NCI-H1436 treated with DMSO at 0.1 percent for 48 hours (cell line): ENCODE measurements at places on chromosomes 7 and 10.
A peak's percentile ranks its signal among the peaks of the same experiment; 100 is the strongest.

- DNase-seq: no peak
Measured at GRCh38 chr7:27688646-27689045, 26.0 kb upstream of the HIBADH start.

DNA sequence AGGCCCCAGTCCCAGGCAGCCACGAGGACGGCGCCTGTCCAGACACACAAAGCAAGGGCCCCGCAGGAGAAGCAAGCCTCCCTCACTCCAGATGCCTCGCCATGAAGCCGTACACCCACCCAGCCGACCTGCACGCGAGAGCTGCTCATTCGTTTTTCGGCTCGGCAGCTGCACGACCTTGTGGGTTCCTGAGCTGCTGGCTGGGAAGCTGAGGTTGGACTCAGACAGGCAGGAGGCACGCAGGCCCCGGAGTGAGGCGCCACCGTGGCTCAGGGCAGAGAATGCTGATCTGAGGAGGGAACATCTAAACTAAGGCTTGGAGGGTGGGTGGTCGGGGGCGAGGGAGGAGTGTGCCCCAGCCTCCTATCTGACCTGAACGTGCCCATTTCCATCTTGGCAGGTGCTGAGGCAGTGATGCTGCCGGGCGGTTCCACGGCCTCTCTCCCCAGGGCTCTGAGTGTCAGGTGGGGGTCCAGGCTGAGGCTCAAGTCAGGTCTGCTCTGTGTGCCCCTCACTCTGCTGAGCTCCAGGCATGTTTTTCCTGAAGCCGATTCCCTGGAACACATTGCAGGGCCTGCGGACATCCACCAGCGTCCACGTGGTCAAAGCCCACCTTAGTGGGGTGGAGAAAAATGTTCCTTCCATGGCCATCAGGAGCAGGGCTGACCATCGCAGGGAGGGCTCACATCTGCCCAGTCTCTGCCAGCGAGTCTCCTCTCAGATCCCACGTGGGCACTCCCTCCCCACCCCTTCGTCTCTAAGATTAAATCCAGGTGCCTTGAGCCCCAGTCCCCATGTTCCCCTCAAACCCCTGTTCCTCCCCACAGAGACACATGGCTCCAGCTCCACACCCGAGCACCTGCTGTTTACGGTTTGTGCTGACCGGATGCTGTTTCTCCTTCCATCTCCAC, 28.1 kb upstream of the FAM20C start:
- DNase-seq: no peak

DNA sequence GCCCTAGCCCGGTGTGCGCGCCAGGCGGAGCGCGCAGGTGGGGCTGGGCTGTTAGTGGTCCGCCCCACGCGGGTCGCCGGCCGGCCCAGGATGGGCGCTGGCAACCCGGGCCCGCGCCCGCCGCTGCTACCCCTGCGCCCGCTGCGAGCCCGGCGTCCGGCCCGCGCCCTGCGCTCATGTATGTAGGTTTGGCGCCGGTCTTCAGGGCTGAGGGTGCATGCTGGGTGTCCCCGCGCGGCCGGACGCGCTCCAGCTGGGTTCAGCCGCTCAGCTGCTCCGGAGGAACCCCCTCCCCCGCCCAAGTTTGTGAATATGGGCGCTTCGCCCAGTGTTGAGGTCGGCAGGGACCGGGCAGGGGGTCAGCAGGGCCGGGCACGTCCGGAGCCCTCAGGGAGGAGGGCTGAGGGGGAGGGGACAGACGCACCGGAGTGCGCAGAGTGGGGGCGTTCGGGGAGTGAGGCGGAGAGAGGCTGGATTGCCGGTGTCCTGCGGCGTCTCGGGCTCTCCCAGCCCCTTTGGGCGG, 559 bp downstream of the VWC2 start:
- no peak for DNase-seq

GRCh38 chr7:36658335-36659171, 65.7 kb downstream of the AOAH start:
- no peak for DNase-seq

DNA sequence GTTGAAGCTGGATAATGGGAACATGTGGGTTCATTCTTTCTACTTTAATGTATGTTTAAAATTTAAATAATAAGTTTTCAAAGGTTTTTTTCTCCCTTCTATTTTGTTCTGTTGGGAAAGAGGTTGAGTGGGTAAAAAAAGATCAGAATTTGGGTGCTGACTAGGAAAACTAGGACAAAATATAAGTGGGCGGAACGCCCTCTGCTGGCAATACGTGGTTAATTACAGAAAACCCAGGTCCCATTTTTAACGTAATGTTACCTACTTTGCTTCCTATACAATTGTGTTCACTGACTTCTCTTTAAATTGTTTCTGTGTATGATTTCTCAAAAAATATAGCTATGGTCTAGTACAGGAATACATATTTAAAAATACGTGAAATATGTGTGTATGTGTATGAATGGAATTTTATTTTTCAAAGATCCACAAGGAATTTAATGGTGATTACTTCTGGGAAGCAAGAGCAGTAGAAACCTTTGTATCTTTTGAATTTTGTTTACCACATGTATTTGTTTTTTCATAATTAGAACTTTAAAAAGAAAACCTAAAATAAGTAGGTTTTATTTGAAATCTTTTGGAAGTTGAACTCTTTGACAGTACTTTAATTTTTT, 8.7 kb downstream of the ECD start:
- peak; percentile 9 for DNase-seq

GRCh38 chr10:17113346-17113745, 16.3 kb downstream of the CUBN start:
- no peak for DNase-seq

DNA sequence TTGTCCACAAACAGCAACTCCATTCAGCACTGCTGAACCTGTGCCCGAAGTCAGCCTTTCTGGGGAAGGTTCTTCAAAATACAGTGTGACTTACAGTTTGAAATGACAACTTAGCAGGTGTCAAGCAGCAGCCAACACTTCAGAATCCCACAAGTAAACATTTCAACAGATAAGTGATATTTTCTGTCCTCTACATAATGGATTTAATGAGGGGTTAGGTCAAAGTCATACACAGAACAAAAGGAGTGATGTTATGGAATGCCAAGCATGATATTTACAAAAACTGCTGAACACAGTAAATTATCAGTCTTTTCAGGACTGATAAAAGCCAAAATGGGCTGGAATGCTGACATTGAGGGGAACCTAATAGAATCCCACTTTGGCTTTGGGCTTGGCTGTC, 77.6 kb upstream of the JAZF1 start:
- DNase-seq: no peak

DNA sequence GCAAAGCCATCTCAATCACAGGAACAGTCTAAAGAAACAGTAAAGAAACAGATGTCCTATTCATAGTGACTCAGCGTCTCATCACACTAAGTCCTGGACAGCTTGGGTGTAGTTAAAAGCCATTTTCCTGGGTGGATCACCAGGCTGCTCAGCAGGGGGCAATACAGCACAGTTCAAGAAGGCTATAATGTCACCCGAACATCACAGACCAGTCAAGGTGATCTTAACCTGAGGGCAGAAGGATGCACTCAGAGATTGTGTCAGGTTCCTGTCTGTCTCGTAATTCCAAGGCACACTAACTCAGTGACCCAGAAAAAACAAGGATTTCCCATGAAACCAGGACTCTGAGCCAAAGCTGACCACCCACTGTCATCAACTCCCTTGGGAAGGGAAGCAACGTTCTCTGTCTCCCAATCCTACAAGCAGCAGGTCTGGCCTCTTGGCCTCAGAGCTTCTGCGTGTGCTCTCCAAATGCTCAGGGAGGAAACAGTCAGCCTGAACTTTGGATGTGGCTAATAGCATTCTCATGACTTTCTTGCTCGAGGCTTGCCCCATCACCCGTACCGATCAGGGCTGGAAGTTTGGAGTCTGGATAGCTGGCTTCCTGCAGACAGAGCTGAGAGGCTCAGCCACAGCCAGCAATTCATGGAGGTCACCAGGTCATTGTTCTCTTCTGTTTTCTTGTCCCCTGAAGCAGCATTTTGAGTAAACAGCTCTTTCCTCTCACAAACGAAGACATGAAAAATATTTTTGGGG, 90.4 kb upstream of the FAM171A1 start:
- DNase-seq: no peak

- no peak for DNase-seq
Measured at GRCh38 chr7:91898240-91898992, 17.9 kb upstream of the MTERF1 start.

- DNase-seq: no peak
Measured at GRCh38 chr10:112481602-112482001, 34.6 kb downstream of the VTI1A start.

DNA sequence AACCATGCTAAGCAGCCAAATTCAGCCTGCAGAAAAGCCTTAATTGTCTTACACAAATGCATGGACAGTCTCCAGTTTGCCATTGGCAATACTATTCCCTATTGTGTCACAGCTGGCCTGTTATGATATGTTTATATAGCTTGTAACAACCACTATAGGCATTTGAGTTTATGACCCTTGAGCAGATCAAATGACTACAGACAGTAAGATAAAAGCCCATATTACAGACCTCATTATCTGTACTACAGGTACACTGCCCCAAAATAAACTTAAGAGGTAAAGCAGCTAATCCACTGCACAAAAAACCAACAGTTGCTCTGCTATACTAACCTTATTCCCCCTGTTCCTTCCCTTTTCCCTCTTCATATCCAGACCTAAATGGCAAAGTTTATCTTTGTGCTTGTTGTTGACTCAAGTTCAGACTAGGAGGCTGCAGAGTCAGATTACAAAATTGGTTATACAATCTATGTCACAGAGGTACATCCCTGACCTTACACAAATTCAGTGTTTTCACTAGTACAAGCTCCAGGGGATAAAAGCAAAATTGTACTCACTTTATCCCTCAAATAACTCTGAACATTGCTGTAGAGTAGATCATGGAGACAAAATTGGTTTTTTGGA, 218.4 kb downstream of the GRM8 start:
- no peak for DNase-seq

GRCh38 chr10:103021150-103021899, 103.2 kb downstream of the CNNM2 start:
- DNase-seq: no peak

GRCh38 chr10:88195841-88196240, 332.4 kb downstream of the PTEN start:
- no peak for DNase-seq

- no peak for DNase-seq
Measured at GRCh38 chr10:79418886-79419595, 26.4 kb downstream of the ZCCHC24 start.

- DNase-seq: no peak
Measured at GRCh38 chr10:24039897-24040296, 169.0 kb upstream of the KIAA1217 start.

GRCh38 chr7:80411621-80412020, 100.2 kb downstream of the GNAT3 start:
- DNase-seq: no peak

GRCh38 chr10:126124668-126125349, 228.4 kb downstream of the FANK1 start:
- DNase-seq: no peak

GRCh38 chr7:30740417-30741181, 11.3 kb upstream of the INMT start:
- DNase-seq: no peak

DNA sequence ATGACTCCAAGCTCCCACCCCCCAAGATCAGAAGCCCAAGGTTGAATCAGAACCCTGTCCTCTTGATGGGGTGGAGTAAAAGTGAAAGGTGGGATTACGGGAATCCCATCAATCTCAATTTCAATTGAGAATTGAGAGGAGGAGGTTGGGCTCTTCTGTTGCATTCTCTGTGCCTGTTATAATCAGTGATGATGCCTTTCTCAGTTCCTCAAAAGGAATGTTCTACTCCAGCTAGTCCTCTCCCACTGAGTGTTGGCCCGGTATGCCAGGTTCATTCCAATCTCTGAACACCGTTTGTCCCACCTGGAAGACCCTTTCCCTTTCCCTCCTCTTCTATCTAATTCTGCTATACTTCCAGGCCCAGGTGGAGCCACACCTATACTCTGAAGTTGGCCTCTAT, 17.2 kb upstream of the XPNPEP1 start:
- DNase-seq: no peak

DNA sequence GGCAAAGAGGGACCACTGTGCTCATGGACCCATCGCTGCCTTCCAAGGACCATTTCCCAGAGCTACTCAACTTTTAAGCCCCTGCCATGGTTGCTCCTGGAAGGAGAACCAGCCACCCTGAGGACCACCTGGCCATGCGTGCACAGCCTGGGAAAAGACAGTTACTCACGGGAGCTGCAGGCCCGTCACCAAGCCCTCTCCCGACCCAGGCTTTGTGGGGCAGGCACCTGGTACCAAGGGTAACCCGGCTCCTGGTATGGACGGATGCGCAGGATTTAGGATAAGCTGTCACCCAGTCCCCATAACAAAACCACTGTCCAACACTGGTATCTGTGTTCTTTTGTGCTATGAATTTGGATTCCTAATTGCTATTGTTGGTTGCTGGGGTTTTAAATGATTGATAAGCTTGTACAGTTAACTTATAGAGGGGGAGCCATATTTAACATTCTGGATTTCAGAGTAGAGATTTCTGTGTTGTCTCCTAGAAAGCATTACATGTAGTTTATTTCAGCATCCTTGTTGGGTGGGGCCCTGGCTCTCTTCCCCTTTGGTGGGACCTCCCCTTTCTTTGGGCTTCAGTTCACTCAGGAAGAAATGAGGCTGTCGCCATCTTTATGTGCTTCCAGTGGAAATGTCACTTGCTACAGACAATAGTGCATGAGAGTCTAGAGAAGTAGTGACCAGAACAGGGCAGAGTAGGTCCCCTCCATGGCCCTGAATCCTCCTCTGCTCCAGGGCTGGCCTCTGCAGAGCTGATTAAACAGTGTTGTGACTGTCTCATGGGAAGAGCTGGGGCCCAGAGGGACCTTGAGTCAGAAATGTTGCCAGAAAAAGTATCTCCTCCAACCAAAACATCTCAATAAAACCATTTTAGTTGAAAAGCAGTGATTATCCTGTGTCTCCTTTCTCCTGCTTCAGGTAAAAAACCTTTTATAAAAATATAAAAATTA, 19.4 kb downstream of the LAT2 start:
- no peak for DNase-seq

DNA sequence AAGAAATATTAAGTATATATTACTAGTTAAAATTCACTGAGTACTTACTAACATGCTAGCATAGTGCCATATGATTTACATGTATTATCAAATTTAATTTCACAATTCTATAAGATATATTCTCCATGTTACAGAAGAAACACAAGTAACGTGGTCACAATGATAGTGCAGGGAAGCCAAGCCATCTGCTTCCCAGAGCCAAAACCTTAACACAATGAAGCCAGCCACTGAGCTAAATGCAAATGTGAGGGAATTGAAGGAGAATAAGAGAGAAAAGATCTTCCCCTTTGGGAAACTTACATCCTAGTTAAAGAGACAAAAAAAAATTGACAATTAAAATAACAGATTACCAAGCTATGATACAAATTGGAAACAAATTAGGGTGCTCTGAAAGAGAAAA, 63.6 kb downstream of the ELAPOR2 start:
- DNase-seq: no peak
